ENCODE measurements at places on chromosomes 3 and 15.

DNA sequence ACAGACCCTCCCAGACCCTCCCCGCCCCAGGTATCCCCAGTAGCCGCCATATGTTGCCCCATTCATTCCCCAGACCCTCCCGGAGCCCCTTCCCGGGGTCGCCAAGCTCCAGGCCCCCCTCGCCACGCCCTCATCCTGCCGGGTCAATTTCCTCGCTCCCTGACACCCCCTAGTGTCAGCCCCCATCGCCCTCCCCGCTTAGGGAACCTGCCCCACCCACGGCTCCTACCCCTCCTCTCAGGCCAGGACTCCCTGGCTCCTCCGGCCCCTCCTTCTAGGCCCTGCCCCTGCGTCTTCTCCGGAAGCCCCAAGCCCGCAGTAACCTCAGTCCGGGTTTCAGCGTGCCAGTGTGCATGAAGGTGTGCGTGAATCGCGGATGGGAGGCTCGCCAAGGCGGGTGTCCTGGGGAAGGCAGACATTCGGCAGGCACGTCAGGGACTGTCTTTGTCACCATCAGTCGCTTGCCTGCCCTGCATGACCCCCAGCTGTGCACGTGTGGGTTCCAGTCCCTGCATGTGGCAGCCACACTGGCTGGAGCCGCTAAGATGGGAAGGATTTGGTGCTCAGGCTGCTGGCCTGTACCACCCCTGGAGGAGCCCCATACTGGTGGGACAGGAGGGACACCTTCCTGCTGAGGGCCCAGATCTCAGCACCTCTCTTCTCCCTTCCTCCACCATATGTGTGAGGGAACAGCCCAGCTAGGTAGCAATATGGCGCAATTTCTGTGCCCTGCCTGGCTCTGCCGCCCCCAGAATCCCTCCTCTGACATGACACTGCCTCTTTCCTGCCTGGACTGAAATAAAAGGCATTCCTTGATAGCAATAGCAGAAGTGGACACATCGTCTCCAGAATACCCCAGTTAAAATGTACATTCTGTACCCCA lies 693 bp downstream of the DISP2 start:
- no peak for DNase-seq

DNA sequence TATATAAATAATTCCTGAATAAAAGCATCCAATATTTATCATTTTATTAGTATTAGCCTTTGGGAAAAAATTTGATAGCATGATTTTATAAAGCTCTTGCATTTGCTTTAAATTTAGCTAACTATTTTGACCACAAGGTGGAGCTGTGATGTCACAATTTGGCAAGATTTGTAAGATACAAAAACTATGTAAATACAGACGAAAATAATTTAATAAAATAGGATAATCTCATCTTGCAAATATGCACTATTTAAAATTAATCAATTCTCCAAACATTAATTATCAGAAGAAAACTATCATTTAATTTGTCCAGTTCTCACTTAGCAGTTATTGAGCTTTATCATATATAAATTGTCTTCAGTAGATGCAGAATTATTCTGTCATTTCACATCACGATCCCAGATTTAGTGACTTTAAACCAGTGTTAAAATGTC lies 95.4 kb downstream of the PLOD2 start:
- peak; percentile 51 for DNase-seq

DNA sequence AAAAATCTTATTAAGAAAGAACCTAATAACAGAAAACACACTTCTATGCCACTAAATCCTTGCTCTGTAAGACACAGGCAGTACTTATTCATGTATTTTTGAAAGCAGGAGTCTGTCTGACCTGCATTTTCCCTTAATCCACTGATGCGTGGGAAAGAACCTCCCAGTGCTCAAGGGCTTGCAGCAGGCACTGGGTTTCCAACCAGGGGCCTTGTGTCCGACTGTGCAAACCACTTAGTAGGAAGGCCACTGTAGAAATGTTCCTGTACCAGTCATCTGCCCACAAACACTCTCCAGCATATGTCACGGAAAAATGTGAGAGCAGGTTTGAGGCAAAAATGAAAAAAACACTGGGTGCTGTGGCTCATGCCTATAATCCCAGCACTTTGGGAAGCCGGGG lies 12.4 kb downstream of the CXCR6 start:
- DNase-seq, result no peak

GRCh38 chr15:64503640-64504039 lies 43.3 kb downstream of the ZNF609 start:
- no peak for DNase-seq

GRCh38 chr15:64524778-64525177 lies 64.4 kb downstream of the ZNF609 start:
- no peak for DNase-seq

- DNase-seq, result no peak
Measured at GRCh38 chr3:133865136-133865855, 30.4 kb downstream of the RAB6B start.

DNA sequence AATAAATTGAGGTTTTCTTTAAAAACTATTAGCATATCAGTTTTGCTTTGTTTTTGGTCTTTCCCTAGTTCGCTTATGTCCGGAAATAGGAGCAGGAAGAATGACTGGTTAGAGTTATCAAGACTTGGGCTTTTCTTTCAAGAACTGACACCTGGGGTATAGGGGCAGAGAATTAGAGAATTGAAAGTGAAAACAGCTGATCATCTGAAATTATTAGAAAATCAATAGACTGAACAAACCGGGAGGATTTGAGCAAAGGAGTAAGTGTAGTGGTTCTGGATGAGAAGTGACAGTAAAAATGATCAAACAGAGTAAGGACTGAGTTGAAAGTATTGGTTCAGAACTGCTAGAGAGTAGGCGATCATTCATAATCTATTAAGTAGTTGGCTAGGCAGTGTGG lies 6.0 kb downstream of the MINDY2 start:
- no peak for DNase-seq

- DNase-seq, result no peak
Measured at GRCh38 chr15:99105514-99106341, 848 bp downstream of the SYNM start.

- no peak for DNase-seq
Measured at GRCh38 chr3:107858876-107859275, 232.0 kb downstream of the CD47 start.

DNA sequence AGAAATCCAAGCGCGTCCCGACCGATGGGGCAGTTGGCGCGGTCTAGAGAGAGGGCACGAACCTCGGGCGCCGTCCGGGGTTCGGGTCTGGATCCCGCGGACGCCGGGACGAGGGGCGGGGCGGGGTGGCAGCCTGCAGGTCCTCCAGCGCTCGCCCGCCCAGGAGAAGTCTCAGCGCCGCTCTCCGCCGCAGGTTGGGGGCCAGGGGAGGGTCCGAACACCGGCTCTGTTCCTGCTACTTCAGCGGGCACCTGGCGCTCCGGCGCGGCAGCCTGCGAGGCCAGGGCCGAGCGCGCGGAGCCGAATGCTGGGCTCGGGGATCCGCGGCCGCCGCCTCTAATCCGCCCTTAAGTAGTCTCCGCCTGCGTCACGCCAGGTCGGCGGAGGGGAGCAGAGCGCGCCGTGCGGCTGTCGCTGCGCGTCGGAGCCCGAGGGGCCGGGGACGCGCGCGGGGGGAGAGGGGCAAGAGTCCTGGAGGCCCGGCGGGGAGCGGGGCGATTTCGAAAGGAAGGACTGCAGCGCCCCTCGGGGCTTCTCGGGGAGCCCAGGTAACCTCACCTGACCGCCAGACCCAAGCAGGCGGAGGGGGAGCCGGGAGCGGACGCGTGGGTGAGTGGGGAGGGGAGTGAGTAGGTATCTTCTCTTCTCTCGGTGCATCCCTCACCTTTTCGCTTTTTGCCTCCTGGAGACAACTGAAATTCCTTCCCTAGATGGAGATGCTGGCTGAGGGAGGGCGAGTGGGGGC lies at the start of gene GJD2:
Gene GJD2 (minus strand): TSS at position 325 of the 745 bp plus-strand sequence. CDS start 510 bp downstream, outside the sequence.
- no peak for DNase-seq

- DNase-seq, result no peak
Measured at GRCh38 chr3:106985721-106986120, 391.5 kb upstream of the CCDC54 start.

GRCh38 chr3:105377716-105378115 lies 11.0 kb downstream of the ALCAM start:
- no peak for DNase-seq

- DNase-seq, result no peak
Measured at GRCh38 chr15:32636908-32637567, 4.5 kb upstream of the SCG5 start.

GRCh38 chr3:98779541-98780335 lies 16.6 kb downstream of the ST3GAL6 start:
- DNase-seq, result peak; percentile 22

- peak; percentile 8 for DNase-seq
Measured at GRCh38 chr3:86388820-86389219, 602.1 kb downstream of the VGLL3 start.

GRCh38 chr15:53918180-53919079 lies 59.8 kb upstream of the UNC13C start:
- no peak for DNase-seq

- no peak for DNase-seq
Measured at GRCh38 chr3:64048631-64049061, 25.4 kb upstream of the PSMD6 start.

DNA sequence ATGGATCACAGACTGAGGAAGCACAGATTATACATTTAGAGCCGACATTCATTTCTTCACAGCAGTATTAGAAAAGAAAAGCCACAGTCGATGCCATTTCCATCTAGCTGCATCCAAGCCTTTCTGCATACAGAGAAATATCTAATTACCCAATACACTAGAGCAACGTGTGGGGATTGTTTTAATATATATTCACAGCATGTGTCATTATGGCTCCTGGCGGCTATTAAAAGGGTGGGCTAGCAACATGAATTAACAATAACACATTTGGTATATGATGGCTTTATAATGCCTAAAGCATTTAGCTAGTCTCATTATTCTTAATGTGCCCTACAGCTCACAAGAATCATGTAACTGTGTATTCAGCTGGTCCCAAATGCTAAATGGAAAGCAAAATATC lies 1030.5 kb downstream of the FHIT start:
- no peak for DNase-seq

DNA sequence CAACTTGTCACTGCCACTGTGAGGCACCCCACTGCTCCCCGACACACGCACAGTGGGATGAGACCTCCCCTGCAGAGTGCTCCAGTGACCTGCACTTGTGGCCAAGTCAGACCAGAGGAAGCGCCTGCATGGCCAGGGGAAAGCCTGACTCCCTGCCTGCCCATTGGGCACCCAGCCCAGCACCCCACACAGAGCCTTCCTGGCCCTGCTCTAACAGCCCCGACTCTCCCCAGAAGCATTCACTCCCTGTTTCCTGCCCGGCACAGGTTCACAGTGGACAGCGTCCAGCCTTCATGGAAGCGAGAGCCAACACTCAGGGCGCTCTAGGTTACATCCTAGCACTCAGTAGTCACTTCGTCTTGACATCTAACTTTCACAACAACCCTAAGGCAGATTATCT lies 27.8 kb downstream of the RBPMS2 start:
- DNase-seq, result no peak

- no peak for DNase-seq
Measured at GRCh38 chr3:127734754-127735473, 62.2 kb downstream of the ABTB1 start.

Measured in RKO (cell line).